Left cardiac atrium (tissue), 4 donors: ENCODE measurements at places on chromosomes 4 and X. TPM values are rescaled to one million over a fixed set of nuclear protein-coding genes. Genes with fewer than 3 reads are reported as not detected.

CDX4 gene
- not detected for total RNA-seq

RAB40AL gene
- 0.55 TPM for total RNA-seq

VCX2 gene
- total RNA-seq = not detected

PNMA6F gene
- not detected for total RNA-seq

PPM1K gene
- total RNA-seq = 126 TPM

VCX3B gene
- total RNA-seq = not detected

RTL5 gene
- total RNA-seq = 2.7 TPM

RP2 gene
- total RNA-seq = 5.7 TPM

TIMM8A gene
- total RNA-seq = 18.1 TPM

USP17L5 gene
- total RNA-seq = not detected

CCKAR gene
- not detected for total RNA-seq

DRP2 gene
- total RNA-seq = 0.05 TPM

MAP3K15 gene
- 0.15 TPM for total RNA-seq

POF1B gene
- 19.5 TPM for total RNA-seq

CXCL11 gene
- total RNA-seq = 0.16 TPM

YY2 gene
- total RNA-seq = 0.79 TPM

PAGE2 gene
- total RNA-seq = not detected

NSG1 gene
- 16.8 TPM for total RNA-seq

TLR7 gene
- total RNA-seq = 0.73 TPM

GABRB1 gene
- 4.4 TPM for total RNA-seq

STBD1 gene
- total RNA-seq = 27.2 TPM

DGKK gene
- not detected for total RNA-seq

ZFP92 gene
- total RNA-seq = 2.0 TPM

RHOXF2 gene
- total RNA-seq = not detected

RHOXF2B gene
- total RNA-seq = not detected

MAGEB5 gene
- total RNA-seq = not detected

GLA gene
- total RNA-seq = 17.8 TPM
